Pancreas (tissue), 10 donors: ENCODE measurements at places on chromosomes 1 and 21. TPM values are rescaled to one million over a fixed set of nuclear protein-coding genes. Genes with fewer than 3 reads are reported as not detected.

DNA sequence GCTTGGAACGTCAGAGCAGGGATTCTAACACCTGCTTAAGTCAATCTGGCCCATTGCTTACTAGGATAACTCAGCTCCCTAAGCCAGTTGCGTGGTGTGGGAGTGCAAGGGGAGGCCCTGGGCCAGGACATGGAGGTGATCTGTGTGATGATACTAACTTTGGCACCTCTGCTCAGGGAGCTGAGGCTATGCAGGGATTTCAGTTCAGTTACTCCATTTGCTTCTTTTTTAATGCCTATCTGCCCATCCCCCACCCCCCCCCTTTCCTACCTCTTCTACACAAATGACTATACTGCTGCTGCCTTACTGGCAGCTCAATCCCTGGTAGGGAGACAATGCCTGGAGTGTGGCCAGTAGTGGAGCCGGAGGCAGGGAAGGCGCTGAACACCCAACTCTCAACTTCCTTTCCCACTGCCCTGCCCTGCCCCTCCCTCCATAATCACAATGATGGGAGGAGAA is 19.5 kb downstream of the INKA2 start:
- no peak for DNase-seq

DNA sequence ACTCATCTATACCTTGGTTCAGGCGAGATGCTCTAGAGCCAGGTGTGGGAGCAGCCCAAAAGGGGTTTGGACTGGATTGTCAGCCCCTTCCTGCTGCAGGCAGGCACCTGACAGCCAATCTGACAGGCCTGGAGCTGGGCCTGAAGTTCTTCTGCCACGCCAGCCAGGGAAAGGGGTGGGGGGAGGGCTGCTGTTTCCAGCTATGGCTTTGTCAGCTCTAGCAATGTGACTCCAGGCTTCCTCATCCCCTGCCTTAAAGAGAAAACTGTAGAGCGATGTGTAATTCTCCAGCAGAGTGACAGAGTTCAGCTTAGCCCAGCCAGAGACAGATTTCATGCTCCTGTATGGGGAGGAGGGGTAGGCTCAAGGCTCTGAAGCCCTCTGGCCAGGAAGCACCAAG is 30.3 kb downstream of the WNT4 start:
- no peak for DNase-seq

- no peak for DNase-seq
Observed at GRCh38 chr1:55288245-55288644, 73.1 kb upstream of the USP24 start.

DNA sequence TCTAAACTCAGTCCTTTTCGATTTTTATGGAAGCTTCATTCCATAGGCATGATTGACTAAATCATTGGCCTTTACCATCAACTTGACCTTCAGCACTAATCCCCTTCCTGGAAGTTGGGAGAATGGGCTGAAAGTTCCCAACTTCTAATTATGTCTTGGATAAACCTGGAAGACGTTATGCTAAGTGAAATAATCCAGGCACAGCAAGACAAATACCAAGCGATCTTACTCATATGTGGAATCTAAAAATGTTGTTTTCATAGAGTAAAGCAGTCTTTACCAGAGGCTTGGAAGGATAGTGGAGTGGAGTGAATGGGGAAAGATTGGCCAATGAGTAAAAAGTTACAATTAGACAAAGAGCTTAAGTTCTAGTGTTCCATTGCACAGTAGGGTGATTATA is 1453.2 kb downstream of the PLA2G4A start:
- no peak for DNase-seq

GRCh38 chr1:220123889-220124288 is 30.0 kb downstream of the IARS2 start:
- no peak for DNase-seq

DNA sequence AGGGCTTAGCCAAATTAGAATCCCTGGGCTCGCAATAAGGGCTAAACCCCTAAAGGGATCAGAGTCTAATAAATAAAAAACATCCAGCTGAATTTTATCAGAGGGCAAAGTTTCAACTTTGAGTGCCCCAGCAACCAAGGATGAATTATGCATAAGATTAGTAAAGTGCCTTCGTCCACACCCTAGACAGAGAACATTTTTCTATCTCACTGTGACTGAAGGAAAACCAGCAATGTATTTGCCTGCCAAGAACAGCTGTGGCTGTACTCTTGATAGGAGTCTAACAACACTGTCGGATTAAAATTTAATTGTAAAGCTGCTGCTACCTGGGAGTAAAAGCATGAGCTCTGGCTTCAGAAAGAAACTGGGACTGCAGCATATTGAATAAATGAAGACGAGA is 23.3 kb downstream of the WNT2B start:
- no peak for DNase-seq

- DNase-seq, result no peak
Observed at GRCh38 chr1:170521818-170522217, 10.1 kb upstream of the GORAB start.

- DNase-seq, result no peak
Observed at GRCh38 chr1:78092643-78093042, 46.9 kb downstream of the GIPC2 start.

DNA sequence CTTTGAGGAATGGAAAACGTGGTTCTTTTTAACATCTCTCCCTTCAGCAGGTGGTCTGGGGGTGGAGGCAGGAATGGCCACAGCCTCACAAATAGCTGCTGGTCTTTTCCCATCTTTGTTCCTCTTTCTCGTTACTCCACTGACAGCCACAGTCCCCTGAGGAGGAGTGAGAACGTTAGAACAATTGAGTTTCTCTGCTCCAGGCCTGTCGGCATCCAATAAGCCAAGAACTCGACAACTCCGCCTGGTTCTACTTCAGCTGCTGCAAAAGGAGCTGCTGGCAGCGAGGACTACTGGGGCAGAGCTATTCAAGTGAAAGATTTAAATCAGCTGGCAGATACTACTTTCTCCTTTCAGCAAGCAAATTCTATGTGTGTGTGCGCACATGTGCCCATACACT is 169.5 kb upstream of the GALNT2 start:
- no peak for DNase-seq

GRCh38 chr21:29487154-29487553 is 188.4 kb downstream of the BACH1 start:
- no peak for DNase-seq

GRCh38 chr1:67830928-67831830 is 2.1 kb downstream of the GNG12 start:
- DNase-seq, result no peak

DNA sequence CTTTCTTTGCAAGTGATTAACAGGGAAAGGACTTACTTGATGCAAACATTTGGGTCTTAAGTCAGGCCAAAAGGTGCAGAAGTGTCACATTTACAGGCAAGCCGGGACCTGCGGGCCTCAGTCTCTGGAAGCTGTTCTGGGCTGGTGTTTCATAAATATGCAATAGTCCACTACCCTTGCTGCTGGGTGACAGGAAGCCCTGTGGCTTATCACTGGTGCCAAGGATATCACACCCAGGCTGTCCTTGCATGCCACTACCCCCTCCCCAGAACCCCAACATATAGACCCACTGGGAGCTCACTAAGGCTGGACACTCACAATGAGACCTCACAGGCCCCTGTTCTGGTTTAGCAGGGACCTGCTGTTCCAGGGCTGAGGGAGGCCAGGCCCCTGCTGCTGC is 3.4 kb upstream of the LEFTY2 start:
- no peak for DNase-seq

The AK4 gene
- 2.2 TPM for total RNA-seq

DNA sequence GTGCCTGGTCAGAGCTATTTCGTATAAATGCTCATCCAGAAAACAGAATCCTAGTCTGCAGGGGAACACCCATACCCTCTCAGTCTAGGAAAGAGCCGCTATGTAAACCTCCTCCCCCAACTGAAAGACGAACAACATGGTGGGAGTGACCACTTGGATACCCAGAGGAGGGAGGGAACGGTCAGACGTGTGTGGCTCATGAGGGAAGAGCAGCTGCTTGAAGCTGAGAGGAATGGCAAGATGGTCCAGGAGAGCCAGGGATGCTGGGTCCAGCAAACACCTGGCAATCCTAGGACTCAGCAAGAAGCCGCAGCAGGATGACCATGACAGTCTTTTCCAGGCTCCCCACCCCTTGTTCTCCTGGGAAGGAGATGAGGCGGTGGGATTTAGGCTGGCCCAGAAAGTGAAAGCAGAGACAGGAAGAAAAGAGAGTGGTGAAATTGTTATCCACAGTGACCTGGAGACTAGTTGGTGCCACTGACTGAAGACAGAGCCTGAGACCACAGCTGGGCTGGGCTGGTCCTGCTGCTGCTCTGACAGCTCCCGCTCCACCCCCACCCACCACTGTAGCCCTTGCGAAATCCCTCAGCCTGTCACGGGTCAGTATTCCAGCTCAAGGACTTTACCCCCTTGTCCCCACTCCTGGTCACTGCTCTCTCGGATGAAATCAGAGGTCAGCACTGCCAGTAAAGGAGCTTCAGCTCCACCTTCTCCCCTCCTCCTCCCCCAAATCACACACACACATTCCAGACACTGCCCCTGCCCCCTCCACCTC is 3.6 kb downstream of the CERS2 start:
- peak; percentile 90 for DNase-seq

The S100A7 gene
- not detected for total RNA-seq

GRCh38 chr1:223462866-223463404 is 69.7 kb downstream of the CCDC185 start:
- DNase-seq, result no peak

- no peak for DNase-seq
Observed at GRCh38 chr1:3522112-3522511, 67.6 kb downstream of the ARHGEF16 start.

- DNase-seq, result no peak
Observed at GRCh38 chr1:112021263-112021662, 31.8 kb upstream of the KCND3 start.

DNA sequence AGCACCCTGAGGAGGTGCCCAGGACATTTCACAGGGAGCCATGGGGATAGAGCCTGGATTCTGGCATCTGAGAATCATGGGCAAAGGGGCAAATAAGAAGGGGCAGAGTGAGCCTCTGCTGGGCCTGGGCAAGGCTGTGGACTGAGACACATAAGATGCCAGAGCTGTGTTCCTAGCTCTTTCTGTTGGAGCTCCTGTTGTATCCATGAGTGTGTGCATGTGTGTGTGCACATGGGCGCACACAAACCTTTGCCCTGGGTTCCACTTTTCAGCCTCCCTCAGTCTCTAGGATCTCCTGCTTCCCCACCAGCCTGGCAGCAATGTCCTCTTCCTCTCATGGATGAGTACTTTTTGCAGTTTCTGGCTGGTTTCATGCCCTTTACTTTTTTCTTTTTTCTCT is 44.0 kb downstream of the ATF3 start:
- DNase-seq, result no peak

DNA sequence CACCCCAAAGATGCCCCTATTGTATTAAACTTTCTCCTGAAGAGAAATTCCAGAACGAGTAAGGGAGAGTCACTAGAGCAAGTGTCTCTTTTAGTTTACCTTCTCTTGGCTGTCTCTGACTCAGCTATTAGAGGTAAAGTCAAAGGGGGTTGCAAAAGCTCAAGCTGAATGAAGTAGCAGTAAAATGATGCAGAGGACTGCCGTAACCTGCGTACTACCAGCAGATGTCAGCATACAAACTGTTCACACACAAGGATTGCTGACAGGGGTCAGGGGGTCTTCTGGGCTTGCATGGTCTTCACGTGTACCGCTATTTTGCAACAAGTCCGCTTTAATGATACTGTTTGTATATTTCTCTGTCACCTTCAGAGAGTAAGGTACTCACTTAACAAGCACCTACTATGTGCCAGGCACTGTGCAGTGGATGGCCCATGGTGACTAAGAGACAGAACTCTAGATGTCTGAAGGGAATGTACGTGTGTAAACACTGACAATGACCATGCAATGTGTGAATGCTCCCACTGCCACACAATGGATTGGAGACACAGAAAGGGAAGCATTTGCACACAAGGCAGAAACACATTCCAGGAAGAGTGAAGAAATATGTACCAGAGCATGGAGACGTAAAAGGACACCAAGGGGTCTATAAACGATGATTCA is 34.9 kb downstream of the CHML start:
- no peak for DNase-seq

DNA sequence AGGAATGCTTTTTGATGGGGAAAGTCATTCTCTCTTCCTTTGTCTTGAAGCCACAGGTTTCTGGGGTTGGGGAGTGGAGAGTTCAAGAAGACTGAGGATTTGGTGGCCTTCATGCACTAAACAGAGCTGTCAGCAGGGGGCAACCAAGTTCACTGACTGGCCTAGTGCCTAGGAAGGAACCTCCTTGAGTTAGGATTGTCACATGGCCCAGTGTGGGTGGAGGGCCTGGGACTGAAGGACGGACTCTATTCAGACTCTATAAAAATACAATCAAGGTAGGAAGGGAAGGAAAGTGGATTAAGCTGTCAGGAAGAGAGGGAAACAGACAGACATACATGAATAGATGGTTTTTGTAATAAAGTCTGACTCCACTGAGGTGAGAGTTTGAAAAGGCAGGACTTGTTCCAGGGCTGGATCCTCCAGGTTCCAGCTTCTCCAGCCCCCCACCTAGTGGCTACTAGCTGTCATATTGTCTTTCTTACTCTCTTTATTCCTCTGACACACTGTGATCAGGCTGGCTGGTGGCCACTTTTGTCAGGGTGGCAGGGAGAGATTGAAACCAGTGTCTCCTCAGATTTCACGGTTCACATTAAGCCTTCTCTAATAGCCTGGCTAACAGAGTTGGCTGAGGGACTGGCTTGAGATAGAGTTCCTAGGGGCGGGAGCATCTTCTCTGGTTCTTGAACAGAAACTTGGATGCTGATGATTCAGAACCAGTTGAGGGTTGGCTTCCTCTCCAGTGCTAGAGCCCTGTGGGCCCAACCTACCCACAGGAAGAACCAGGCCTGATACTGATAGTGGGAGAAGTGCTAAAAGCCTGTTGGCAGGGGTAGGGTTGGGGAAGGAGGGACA is 4.1 kb upstream of the SH3BGRL3 start:
- DNase-seq, result peak; percentile 84

DNA sequence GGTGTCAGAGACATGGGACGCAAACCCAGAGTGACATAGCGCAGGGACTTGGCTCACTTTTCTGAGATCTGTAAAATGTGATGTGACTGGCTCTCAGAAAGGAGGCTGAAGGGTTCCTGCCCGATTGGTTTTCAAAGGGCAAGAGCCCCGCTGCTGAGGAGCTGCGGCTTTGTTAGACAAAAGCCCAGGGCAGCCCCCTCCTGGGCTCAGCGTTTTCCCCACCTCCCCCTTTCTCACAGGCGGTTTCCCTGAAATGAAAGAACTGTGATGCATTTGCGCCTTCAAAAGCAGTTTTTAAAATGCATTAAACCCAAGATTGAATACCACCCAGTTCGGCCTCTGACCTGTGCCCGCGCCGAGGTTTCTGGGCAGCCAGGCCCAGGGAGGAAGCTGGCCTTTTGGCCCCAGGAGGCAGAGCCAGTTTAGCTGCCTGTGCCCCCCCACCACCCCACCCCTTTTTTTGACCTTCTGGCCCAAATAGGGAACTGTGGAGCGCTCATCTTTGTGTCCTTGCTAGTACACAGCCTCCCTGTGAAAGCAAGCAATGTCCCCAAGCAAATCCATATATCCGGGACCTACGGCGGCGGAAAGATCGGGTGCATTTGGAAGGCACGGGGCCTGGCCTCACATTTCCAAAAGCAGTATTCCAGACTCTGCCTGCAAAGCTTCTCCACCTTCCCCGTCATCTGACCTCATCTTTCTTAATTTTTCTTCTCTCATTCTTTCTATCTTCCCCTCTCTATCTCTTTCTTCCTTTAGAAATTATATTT is 28.6 kb downstream of the CD247 start:
- no peak for DNase-seq
